ENCODE measurements at places on chromosomes 12 and 14.

GRCh38 chr14:39107591-39107996, 4.6 kb upstream of the SEC23A start:
- no peak for DNase-seq

DNA sequence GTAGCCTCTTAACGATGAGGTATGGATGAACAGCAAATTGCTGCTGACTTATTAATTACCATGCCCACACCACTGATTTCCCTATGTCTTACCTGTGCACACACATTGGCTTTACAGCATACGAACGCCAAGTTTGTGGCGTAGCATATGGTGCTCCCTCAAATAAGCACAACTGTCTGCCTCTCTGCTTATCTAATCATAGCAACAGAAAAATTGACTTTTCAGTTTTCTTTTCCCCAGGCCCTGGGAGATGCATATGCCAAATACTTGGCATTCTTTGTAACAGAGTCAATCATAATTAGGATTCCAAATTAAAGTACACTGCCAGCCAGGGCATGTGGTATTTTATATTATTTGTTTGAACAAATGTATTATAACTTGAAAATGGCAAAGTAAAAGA, 625.5 kb downstream of the DIO2 start:
- no peak for DNase-seq

DNA sequence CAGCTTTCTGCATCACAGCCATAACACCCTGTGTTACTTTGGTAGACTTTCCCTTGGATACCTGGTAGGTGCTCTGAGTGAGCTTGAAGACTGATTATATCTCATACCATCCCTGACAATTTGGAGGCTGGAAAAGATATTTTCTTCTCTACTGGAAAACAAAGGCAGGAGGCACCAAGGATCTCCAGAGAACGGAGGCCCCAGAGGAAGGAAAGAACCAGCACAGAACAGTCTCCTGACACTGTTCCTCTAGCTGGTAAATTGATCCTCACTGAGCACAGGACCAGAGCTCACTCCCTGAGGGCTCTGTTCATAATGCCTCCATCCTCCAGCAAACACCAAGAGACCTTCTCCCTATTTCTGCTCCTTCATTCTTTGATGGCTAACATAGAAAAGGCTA, at the start of gene OR11G2:
TSS of gene OR11G2 (plus strand) at position 301 of the 400 bp plus-strand sequence. CDS start 6,542 bp downstream, outside the sequence.
- no peak for DNase-seq

GRCh38 chr14:76687611-76688382, 73.5 kb upstream of the VASH1 start:
- no peak for DNase-seq

DNA sequence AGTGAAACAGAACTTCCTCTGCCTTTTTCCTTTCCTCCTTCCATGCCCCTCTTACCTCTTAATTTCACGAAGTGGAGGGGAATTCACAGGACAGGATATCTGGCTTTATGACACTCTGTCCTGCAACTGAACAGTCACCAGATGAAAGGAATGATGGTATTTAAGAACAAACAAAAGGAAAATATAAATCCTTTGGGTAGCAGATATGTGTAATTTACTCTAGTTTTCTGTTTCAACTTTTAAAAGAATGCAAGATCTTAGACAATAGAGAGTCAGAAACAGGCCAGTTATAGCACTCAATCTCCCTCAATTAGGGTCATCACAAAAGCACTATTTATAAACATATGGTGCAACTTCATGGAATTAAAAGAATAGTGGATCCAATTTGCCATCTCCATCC, 25.0 kb upstream of the HMGA2 start:
- no peak for DNase-seq

DNA sequence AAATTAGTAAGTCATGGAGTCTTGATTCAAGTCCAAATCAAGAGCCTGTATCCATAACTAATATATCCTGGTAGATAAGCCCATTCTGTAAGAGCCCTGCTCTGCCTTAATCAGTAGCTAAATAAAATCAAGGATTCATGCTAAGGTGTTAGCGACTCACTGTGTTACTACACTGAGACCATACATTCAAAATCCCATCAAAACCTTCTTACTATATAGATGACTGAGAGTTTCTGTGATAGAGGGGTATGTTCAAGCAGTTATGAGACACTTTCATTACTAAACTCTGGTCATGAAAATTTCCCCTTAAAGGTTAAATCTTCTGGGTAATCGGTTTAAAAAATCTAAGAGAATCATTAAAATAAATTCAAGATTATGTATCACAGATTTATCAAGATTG, 78.5 kb downstream of the MDGA2 start:
- no peak for DNase-seq

DNA sequence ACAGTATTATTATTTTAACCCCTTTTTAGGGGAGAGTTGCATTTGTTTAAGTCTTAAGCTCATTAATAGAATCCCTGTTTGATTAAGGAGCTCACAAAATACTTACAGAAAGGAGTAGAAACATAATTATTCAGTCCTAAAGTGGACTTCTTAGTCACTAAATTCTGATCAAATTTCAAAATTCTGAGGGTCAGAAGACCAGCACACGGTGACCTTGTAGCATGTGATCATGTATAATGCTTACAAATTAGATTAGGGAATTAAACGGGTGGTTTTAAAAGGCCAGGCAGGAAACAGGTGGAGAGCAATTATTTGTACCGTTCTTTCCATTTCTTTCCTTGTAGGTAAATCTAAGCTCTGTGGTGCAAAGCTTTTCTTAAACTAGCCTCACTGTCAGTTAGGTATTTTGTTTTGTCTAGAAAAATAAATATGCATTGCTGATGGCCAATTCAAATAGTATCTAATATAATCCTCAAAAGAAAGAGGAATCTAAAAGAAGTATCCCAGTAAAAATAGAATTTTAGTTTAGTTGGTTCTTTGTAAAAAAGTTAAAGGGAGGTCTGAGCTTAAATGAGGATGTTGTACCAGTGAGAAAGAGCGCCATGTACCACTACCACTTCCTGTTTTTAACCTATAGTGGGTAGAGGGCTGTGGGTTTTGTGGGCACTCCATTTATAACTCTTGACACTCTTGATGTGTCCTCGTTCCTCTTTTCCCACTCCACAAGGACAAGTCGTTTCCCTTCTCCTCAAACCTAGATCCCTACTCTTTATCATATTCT, 51.1 kb downstream of the SLC38A1 start:
- DNase-seq: no peak

DNA sequence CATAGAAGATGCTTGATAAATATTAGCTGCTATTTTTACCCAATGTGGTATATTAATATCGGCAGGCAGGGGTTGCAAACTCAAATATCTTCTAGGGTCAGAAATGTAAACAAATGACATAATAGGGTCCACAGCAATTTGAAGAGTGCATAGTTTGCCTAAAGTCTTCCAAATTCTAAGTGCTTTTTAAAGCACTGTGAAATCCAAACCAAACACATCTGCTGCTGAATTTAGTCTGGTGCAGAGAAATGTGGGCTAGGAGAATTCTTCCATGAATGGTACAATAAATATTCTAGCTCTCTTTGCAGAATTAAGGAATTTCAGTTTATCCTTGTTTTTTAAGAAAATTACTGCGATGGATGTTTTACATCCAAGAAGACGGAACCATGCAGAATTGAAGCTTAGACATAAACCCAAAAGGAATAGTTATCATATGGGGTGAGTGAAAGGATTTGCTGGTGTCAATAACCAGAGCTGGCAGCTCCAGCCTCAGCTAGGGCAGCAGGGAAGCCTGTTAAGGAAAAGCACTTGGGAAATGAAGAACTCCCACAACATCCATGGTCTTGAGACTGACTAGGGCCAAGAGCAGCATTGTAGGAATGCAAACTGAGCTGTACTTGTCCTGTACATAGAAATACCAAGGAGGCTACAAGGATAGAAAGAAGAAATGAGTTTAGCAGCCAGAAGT, 65.5 kb downstream of the PTPRR start:
- no peak for DNase-seq

GRCh38 chr14:39038542-39038941, 64.5 kb downstream of the SEC23A start:
- DNase-seq: no peak

- DNase-seq: no peak
Observed at GRCh38 chr12:24463375-24463774, 485.5 kb downstream of the BCAT1 start.

DNA sequence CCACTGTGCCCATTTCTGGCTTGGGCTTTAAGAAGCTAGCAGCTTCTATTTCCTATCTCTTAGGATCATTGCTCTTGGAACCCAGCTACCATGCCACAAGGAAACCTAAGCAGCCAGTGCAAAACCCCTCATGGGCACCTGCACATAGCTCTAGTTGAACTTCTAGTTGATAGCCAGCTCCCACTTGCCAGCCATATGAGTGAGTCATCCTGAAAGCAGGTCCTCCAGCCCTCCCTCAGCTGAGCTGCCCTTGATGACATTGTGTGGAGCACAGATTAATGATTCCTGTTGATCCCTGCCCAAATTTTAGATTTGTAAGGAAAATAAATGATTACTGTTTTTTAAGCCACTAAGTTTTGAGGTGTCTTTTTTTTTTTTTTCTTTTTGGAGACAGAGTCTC, 234.2 kb upstream of the FBXO33 start:
- no peak for DNase-seq

DNA sequence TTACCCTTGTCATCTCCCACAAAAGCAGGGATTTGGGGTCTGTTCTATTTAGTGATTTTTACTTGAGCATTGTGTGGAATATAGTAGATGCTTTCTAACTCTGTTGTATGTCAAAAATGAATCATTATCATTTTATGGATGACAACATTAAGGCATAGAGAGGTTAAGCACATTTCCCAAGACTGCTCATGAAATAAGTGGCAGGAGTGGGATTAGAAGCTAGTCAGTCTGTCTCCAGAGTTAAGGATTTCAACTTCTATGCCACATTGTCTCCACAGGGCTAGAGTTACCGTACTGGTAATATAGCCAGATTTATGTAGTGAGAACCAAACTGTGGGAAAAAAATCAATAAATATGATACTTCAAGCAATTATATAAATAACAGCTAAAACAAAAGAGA, 170.6 kb upstream of the DCN start:
- DNase-seq: no peak

DNA sequence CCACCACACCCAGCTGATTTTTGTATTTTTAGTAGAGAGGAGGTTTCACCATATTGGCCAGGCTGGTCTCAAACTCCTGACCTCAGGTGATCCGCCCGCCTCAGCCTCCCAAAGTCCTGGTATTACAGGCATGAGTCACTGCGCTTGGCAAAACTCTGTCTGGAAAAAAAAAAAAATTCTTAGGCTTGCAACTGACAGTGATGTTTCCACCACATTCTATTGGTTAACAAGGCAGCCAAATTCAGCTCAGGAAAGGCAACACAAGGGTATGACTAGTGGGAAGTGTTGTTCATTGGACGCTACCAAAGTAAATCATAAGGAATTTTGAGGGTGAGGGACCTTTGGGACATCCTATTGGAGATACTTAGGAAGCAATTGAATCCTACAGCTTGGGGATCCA, 2.9 kb upstream of the SBNO1 start:
- no peak for DNase-seq

- peak; percentile 62 for DNase-seq
Observed at GRCh38 chr12:95336387-95337067, 118.9 kb downstream of the VEZT start.

DNA sequence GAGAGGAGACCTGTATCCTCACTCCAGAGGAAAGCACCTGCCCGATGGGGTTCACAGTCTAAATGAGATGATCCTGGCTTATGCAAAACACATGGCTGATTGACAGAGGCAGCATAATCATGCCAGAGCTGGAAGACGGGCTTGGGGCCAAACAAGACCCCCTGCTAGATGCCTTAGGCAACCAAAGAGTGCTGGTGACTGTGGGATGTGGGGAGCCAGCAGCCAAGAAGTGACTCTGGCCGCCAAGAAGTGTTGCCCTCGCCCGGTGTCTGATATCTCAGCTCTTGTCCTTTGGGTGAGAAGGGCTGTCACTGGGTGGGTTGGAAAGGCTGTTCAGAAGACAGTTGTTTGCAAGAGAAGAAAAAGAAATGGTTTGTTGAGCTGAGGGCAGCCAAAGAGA, 56.7 kb downstream of the PLEKHG3 start:
- no peak for DNase-seq

- DNase-seq: no peak
Observed at GRCh38 chr14:68473794-68474193, 319.1 kb downstream of the ZFP36L1 start.

DNA sequence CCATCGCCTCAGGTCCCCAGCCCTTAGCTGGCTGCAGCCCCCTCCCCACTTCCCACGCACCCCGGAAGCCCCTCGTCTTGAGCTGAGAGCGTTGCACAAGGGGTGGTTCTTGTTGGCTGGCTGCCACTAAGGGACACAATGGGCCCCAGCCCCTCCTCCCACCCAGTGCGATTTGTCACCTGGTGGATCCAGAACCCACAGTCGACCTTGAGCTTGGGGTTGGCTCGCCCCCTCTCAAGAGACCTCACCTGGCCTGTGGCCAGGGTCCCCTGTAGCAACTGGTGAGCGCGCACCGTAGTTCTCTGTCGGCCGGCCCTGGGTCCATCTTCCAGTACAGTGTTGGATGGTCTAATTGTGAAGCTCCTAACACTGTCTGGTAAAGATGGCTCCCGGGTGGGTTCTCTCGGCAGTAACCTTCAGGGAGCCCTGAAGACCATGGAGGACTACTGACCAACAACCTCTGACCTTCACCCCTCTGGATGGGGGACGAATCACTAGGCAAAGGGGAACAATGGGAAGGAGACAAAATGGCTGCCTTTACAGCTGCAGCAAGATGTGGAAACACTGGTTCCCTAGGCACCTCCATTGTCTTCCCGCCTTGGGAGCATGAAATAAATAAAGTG, 6.6 kb downstream of the PHB2 start:
- no peak for DNase-seq

DNA sequence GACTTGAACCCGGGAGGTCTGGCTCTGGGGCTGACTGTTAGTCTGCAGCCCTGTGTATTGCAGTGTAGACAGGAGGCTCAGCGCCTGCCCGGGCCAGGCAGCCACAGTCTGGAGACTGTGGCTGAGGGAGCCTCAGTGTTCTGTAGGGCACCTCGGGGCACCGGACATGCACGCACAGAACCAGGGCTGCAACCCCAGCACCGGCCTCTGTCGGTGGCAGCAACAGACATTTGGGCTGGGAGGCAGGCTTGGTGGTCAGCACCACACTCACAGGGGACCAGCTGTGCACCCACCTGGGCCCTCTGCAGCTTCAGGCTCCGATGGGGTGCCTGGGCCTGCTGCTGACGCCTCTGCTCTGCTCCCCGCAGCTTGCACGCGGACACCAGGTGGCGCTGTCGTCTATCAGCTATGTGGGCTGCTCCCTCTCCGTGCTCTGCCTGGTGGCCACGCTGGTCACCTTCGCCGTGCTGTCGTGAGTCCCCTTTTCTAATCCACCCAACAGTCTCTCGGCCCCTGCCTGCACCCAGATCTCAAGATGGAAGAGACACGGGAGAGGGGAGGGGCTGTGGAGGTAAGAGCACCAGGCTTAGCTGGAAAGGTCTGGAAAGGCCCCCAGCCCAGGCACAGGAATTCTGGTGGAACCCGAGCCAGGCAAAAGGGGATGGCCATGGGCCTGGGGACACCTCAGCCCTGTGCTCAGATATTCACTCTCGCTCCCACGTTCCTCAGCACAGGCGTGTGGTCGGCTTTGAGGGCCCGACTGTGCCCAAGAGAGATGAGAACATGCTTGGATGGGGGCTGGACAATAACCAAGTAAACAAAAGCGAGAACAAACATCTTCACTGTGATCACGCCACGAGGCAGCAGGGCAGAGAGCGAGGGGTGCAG, 151.0 kb downstream of the ADGRD1 start:
- DNase-seq: no peak

Data from NCI-H1417 treated with DMSO at 0.1 percent for 48 hours (cell line).